Choroid plexus epithelial cell (primary cell): ENCODE measurements at places on chromosomes 2 and 18.
A peak's percentile ranks its signal among the peaks of the same experiment; 100 is the strongest.

GRCh38 chr2:204108330-204108751 lies 171.8 kb downstream of the ICOS start:
- peak; percentile 35 for DNase-seq

DNA sequence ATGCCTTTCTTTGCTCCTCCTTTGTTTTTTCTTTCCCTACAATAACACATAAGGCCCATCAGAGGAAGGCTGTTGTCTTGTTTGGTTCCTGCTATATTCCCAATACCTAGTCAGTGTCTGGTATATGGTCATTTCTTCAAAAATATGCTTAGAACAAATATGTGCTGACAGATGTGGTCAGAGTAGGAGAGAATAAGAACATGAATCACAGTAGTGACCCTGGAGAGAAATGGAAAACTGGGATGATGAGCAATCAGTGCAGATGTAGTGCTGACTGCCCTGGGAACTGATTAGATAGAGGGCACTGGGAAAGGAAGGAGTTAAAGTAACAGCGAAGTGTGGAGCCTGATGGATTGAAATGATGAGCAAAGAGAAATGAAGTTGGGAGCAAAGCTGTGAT lies 189.4 kb upstream of the LHCGR start:
- peak; percentile 35 for DNase-seq

DNA sequence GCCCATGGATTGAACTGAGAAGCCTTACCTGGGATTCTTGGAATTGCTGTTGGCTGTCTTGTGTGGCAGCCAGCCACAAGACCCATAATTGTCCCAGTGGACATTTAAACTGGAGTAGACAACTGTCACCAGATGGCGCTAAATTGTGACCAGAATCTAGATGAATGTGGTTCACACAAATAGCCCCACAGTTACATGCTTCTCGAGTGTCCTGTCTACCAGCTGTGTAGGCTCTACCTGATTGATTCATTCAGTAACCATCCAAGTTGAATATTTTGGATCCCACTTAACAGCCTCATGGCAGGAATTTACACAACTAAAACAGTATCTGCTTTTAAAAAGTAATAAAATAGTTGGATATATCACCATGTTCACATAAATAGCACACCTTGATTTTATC lies 73.2 kb downstream of the MAP4K4 start:
- DNase-seq, result peak; percentile 58

DNA sequence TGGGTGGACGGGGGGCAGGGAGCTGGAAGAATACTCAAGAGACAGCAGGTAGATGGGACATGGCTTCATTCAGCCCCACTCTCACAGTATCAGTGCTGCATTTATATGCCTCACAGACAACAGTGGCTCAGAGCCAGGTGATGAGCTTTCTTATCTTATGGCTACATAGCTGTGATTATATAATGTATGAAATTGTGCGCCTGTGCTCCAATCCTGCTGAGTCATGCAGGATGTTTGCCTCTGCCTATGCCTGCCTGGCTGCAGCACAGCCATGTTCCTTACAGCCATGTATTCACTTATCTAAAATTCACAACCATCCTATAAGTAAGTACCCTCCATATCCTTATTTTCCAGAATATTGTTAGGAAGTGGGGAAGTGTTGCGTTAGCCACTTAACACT lies 37.7 kb upstream of the RNF103 start:
- peak; percentile 26 for DNase-seq

DNA sequence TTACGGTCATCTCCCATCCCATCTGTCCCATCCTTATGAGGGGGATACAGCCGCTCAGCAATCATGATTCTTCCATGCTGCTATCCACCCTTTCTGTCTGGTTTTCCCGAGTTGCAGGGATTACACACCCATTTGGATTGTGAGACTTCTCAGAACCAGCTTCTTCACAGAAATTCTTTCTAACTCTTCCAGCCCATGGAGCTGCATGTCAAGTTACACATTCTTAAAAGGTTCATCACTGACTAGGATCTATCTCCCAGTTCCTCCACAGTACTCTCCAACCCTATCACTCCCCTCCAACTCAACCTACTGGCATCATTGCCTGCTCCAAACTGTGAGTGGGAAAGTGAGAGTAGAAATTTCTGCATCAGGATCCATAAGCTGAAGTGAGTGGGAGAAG lies 558.2 kb upstream of the TNP1 start:
- no peak for DNase-seq
